Fibroblast of the conjunctiva (primary cell): ENCODE measurements at places on chromosomes 3 and 15.

DNA sequence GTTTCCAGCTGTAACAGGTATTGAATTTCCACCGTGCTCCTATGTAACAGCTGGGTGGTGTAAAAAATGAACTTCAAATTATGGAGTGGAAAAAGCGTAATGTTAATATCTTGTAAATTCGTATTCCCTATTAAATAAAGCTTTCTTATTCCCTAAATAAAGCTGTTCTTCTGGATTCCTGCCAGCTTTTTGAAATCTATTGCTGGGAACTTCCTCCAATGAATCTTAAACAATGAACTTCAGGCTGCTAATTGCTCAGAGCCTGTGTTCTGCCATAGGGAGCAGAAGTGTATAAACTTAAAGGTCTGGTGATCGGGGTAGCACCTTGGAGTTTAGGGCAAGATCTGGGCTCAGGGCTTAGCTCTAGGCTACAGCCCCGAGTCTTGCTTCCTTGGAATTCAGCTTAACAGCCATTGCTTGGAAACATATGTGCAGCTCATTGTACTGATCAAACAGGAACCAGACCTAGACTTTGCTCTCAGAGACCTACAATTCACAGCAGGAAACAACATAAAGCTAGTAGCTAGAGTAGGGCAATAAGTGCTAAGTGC is 1.4 kb downstream of the ARL14 start:
- no peak for DNase-seq

GRCh38 chr3:157089455-157090221 is 70.3 kb downstream of the CCNL1 start:
- DNase-seq, result no peak

DNA sequence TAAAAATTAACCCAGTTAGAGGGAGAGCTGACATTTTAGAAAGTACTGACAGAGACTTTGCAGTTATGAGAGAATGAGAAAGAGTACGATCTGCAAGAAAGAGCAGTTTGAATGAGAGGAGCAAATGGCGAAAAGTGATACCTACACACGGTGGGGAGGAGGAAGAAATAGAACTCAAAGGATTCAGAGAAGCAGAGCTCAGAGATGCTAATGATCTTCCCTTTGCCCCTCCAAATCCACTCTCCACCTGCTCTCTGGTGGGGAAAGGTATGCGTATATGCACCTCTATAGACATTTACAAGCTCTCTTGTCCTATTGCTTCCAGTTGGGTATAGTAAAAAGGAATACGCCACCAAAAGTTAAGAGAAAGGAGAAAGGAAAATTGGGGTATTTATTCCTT is 123.3 kb upstream of the TTC14 start:
- no peak for DNase-seq

- no peak for DNase-seq
Measured at GRCh38 chr3:82654708-82655107, 893.3 kb upstream of the GBE1 start.

DNA sequence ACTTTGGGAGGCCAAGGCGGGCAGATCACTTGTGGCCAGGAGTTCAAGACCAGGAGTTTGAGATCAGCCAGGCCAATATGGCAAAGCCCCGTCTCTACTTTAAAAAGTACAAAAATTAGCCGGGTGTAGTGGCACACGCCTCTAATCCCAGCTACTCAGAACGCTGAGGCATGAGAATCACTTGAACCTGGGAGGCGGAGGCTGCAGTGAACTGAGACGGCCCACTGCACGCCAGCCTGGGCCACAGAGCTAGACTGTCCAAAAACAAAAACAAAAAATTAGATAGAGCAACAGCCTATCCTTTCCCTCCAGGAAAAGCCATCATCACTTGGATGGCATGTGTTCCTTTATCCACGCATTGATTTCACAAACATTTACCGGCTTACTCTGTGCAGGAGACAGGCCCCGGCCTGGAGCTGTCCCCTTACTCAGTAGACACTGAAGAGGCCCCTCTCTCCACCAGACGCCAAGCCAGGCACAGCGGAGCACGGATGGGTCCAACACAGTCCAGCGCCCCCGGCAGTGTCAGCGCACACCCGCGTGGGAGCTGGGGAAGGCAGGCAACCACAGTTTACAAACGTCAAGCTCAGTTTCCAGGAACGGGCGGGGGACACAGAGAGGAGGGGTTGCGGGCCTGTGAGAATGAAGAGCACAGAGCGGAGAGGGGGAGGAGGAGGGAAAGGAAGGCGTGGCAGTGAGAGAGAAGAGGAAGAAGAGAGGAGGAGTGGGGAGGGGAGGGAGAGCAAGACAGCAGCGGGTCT is 3.1 kb downstream of the GP5 start:
- no peak for DNase-seq

- DNase-seq, result no peak
Measured at GRCh38 chr15:79769933-79770759, 126.7 kb downstream of the MTHFS start.

DNA sequence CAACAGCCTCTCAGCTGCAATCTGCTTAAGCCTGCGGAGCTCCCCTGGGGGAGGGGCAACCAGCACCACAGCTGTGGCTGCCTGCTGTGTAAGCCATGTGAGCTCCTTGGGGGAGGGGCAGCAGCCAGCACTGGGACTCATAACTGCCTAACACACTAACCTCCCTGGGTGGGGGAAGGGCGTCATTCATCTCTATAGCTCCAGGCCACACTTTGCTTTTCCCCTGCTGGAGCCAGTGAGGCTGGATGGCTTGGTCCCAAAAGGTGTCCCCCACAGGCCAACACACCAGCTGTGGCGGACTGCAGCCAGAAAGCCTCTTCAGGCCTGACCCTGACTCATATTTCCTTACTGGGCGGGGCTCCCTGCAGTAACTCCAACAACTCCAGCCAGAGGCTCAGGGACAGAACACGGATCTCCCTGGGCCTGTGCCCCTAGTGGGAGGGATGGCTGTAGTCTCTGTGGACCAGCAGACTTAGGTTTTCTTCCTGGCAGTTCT is 129.8 kb downstream of the PPM1L start:
- peak; percentile 80 for DNase-seq

- no peak for DNase-seq
Measured at GRCh38 chr3:15011174-15011573, 53.9 kb downstream of the MRPS25 start.

- no peak for DNase-seq
Measured at GRCh38 chr15:81176291-81176893, 20.3 kb upstream of the IL16 start.

DNA sequence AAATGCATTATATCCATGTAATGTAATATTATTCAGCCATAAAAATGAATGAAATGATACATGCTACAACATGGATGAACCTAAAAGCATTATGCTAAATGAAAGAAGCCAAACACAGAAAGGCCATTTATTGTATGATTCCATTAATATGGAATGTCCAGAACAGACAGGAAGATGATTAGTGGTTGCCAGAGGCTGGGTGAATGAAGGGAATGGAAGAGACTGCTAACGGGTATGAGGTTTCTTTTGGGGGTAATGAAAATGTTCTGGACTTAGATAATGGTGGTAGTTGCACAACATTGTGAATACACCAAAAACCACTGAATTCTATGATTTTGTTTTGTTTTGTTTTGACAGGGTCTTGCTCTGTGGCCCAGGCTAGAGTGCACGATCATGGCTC is 61.6 kb upstream of the MAP4 start:
- no peak for DNase-seq

- no peak for DNase-seq
Measured at GRCh38 chr3:130692455-130692854, 54.2 kb downstream of the PIK3R4 start.

GRCh38 chr3:194046995-194047645 is 88.8 kb upstream of the HES1 start:
- DNase-seq, result no peak

GRCh38 chr3:95407709-95408463 is 1345.0 kb downstream of the NSUN3 start:
- DNase-seq, result no peak

DNA sequence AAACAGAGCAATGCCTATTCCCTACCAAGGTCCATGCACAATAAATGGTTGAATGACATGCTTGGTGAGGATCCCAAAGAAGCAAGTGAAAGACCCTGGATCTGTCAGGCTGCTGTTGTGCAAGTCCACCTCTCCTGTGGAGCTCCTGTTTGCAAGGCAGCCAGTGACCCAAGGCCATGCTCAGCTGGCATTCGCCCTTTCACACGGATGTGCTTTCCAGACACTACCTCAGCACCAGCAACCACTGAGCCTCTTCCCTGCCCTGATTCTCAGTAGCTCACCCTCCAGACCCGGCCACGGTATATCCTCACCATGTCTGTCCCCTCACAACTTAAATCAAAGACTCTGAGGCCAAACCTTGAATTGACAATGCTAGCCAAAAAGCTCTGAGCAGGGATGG is 23.3 kb downstream of the WWTR1 start:
- no peak for DNase-seq

DNA sequence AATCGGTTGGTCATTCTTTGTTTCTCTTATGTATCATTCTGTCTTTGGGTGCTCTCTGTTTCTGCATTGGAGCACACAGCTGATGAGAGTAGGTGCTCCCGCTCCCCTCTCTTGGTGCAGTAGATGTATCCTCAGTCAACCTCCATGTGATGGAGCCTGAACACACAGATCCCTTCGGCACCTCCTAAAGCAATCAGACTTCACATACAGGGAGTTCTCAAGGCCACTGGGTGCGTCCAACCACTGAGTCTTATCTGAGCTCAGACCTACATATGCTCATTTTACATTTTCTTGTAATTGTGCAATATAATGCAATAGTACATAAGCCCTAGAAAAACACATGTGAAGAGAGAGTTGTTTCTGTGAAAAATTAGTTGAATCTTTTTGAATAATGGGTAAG is 198.1 kb upstream of the ATP10A start:
- DNase-seq, result no peak
